Activated CD4-positive, alpha-beta T cell treated with anti-CD3 and anti-CD28 coated beads, Interleukin-2, Interleukin-6, amounts not matched to agents 100 ng/mL and 50 ng/mL, durations not matched to agents 16 hours and 8 hours (primary cell): ENCODE measurements at places on chromosomes 2 and 18.
A peak's percentile ranks its signal among the peaks of the same experiment; 100 is the strongest.

DNA sequence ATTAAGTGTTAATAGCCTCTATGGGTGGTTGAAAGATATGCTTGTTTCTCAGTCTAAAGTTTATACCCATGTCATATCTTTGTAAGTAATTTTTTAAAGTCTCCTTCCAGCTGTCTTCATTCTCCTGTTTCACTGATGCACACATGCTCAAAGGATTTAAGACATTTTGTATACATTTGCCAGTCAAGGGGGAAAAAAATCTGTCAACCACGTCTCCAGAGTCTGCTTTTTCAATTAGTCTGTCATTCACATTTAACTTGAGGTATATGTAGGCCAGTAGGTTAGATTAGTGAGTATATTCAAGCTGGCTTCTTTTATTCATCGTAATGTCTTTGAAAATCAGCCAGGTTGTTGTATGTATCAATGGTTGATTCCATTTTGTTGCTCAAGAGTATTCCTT, 193.5 kb downstream of the MCFD2 start:
- no peak for DNase-seq

DNA sequence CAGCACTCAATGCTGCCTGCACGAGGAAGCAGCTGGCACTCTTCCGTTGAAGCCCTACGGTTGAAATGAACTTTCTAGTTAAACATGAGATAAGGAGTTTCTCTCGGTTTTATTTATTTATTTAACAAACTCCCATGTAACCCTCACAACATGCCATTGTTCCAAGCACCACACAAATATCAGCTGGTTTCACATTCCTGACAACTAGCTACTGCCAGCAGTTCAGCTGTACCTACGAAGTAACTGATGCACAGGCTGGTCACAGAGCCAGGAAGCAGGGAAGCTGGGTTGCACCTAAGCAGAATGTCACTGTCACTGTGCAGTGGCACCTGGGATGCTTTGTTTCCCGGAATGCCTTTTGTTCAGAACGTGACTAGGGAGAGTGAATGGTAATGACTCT, 18.1 kb downstream of the TIMM21 start:
- DNase-seq, result no peak

GRCh38 chr2:187297801-187298200, 150.3 kb downstream of the CALCRL start:
- DNase-seq, result no peak

GRCh38 chr2:191359133-191359532, 113.9 kb downstream of the MYO1B start:
- no peak for DNase-seq

- DNase-seq, result no peak
Observed at GRCh38 chr2:212709280-212709679, 170.7 kb upstream of the ERBB4 start.

GRCh38 chr18:49352321-49352720, 108.1 kb downstream of the DYM start:
- no peak for DNase-seq

- peak; percentile 47 for DNase-seq
Observed at GRCh38 chr2:94956797-94957391, 68.6 kb upstream of the MAL start.

DNA sequence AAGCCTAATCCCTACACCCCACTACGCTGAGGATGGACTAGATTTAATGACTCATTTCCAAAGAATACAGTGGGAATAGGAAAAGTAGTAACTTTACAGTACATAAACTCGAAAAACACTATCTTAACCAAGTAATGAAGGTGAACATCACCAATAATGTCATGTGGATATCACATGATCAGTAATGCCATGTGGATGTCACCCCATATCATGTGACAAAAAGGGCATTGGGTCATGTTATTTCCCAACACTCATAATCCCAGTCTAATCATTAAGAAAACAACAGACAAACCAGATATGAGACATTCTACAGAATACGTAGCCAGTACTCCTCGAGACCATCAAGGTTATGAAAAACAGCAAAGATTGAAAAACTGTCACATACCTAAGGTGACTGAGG, 667.3 kb upstream of the CRIM1 start:
- DNase-seq, result no peak

- DNase-seq, result no peak
Observed at GRCh38 chr2:216344206-216344949, 27.9 kb downstream of the MARCHF4 start.

DNA sequence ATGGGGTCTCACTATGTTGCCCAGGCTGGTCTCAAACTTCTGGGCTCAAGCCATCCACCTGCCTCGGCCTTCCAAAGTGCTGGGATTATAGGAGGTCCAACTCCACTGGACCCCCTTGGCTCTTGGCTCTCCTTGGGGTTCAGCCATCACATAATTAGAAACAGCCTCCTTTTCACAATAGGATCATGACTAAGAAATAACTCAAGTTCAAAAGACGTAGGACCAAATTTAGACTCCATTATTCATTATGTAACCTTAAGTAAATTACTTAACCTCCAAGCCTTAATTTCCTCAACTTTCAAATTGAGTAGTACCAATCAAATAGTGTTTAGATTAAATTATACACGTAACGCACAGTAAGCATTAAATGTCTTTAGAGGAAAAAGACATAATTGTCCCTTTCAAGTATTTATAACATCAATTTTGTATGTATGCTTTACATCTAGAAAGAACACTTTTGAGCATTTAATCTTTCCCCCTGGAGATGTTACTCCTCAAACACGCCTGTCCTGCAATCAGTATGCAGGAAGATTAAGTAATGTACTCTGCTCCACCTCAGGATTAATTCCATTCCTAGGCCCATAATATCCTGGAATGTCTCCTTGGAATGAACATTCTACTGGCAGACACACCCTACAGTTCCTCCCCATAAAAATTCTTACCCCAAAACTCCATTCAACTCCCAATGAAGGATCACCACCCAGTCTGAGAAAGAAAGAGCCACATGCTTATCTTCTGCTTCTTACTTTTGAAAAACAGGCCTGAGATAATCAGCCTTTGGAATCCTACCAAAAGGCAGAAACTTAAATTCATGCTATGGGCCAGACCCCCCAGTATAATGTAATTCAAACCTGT, 49.1 kb downstream of the COBLL1 start:
- DNase-seq, result no peak

DNA sequence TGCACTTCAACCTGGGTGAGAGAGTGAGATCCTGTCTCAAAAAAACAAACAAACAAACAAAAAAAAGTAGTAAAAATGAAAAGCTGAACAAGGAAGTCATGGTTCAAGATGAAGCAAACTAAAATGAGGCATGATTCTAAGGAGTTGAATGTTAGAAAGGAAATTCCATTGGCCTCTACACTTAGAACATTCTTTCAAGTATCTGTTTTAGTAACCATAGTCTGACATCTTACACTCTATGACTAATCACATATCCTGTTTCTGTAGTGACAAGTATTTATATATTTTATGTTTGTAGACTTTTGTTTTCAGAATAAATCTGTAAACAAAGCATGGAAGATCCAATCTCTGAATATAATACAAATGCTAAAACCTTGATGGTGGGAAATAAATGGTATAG, 164.1 kb downstream of the KIAA1328 start:
- DNase-seq, result peak; percentile 43

DNA sequence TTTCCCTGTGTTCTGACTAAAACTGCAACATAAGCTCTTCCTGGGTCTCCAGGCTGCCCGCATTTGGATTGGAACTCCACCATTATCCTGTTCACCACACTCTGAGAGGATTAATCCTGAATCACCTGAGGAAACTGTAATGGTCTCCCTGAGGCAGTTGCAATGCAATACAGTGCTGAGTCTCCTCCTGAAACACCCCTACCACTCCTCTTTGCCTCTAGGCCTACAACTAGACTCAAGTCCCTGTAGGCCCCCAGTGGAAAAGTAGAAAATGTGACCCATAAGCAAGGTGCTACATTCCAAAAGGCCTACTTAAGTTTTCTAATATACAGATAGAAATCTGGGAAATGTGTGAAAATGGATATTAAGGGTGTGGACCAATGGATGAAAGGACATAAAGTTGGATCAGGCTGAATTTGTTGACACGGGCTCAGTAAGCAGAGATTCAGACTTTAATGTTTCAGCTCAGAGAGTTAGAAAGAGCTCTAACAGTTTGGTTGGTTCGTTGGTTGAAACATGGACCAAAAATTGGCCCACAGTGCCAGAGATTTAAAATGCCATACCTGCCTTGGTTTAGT, 222.3 kb upstream of the ZC3H15 start:
- DNase-seq, result no peak

- DNase-seq, result no peak
Observed at GRCh38 chr2:181364492-181365170, 92.6 kb upstream of the ITGA4 start.

- DNase-seq, result no peak
Observed at GRCh38 chr18:79543861-79544385, 135.7 kb upstream of the CTDP1 start.

DNA sequence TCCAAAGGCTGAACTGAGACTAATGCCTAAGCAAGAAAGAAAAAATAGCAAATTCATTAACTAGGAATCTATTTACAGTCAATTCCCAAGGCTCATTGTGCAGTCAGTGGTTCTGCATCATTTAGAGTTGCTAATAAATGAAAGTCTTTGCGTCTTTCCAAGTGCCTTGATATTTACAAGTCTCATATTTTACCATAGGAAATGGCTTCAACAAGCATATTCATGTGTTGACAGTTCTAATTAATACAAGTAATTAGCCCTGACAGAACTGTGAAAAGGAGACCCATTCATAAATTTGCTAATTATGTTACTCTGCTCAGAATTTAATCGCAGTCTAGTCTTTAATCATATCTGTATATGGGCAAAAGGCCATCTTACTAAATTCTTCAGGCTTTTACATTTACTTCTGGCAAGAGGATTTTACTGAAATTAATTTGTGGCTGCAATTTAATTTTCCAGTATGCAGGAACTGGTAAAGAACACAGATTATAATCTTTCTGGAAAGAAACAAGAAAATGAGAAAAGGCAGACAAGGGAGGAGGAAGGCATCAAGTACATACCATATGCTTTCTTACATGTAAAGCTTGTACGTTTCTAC, 126.4 kb downstream of the RHBDD1 start:
- DNase-seq, result no peak

DNA sequence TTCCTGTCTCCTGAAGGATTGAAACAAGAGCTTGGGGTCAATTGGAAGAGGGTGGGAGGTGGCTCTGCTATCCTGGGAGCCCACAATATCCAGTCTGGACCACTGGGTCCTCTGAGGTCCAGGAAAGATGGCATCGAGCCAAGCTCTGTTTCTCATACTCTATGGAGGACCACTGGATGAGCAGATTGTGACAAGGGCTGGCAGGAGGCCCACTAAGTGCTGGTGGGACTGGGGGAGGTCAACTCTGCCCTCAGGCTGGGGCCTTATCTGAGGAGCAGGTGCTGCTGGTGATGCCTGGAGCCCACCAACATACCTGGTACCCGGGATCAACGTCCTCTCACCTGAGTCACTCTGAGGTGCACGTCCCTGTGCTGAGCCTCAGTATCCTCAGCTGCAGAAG, 142.4 kb downstream of the NDUFA10 start:
- no peak for DNase-seq

- DNase-seq, result peak; percentile 18
Observed at GRCh38 chr18:68467957-68468356, 247.0 kb downstream of the TMX3 start.

GRCh38 chr2:65215946-65216345, 11.7 kb upstream of the ACTR2 start:
- no peak for DNase-seq

GRCh38 chr2:128380961-128381938, 62.6 kb upstream of the HS6ST1 start:
- no peak for DNase-seq

DNA sequence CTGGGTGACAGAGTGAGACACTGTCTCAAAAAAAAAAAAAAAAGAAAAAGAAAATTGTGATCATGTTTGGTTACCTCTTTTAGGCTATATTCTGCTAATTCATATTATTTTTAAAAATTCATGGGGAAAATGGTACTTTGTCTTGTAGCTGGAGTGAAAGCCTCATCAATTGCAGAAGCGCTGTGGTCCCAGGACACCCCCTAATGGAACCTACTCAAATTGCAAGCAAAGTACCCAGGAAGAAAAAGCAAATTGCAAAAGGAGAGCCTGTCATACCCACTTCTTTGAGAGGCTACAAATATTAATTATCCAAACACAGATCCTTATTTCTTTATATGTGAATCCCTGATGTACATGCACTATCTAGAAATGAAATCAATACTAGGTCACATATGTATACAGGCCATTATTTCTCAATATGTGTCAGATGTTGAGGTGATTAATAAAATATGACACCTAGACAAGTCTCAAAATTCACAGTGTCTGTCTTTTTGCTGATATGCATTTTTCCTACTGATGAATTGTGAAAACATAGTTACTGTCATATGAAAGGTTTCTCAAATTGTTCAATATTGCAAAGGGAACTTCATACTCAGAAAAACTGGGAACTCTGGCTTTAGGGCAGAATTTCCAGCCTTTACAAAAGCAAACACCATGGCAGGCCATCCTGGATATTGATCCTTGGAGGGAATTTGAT, 12.6 kb downstream of the CRACDL start:
- no peak for DNase-seq

- DNase-seq, result peak; percentile 56
Observed at GRCh38 chr2:113157118-113157896, 16.5 kb upstream of the PSD4 start.

- no peak for DNase-seq
Observed at GRCh38 chr18:31099450-31100230, 2.6 kb downstream of the DSC2 start.

DNA sequence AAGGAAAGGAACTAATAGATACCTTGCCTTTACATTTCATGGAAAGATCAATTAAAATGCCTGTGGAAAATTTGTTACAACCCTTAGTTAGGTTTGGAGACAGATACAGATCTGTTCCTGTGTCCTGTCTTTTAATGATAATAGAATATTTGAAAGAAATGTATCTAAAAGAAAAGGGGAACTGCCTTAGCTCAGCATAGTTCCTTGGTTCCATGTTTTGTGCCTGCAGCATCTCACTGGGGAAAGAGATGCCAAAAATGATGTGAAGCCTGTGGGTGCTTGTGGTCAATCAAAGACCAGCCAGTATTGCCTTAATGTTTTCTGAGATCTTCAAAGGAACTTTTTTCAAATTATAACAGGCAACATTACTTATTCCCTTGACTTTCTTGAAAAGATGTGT, 147.6 kb downstream of the ADCYAP1 start:
- no peak for DNase-seq

DNA sequence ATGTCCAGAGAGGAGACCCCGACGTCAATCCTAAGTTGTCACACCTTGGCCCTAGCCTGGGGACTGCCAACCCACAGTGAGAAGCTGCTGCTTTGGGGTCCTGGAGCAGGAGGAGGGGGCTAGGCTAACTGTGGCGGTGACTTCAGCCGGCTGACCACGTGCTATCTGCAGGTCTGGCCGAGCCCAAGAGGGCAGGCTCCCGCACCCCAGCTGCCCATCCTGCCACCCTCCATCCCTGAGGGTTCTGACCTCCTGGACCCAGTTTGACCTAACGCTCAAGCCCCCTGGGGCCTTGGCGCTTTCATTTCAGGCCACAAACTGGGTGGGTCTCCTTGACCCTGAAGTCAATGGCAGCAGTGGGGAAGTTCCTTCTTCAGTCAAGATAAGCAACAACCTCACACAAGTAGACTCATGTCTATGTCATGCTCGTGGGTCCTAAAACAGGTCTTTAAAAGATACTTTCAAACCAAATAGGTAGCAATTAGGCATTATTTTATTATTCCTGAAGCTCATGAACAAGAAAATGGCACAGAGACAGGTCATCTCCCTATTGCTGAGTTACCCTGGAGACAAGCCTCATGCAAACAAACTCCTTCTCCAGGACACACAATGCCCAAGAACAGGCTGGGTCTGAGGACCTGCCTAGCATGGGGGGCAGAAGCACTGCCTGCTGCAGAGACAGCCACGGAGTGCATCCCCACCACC, 2.3 kb downstream of the HES6 start:
- no peak for DNase-seq
